ENCODE measurements at places on chromosomes 3 and 15.

DNA sequence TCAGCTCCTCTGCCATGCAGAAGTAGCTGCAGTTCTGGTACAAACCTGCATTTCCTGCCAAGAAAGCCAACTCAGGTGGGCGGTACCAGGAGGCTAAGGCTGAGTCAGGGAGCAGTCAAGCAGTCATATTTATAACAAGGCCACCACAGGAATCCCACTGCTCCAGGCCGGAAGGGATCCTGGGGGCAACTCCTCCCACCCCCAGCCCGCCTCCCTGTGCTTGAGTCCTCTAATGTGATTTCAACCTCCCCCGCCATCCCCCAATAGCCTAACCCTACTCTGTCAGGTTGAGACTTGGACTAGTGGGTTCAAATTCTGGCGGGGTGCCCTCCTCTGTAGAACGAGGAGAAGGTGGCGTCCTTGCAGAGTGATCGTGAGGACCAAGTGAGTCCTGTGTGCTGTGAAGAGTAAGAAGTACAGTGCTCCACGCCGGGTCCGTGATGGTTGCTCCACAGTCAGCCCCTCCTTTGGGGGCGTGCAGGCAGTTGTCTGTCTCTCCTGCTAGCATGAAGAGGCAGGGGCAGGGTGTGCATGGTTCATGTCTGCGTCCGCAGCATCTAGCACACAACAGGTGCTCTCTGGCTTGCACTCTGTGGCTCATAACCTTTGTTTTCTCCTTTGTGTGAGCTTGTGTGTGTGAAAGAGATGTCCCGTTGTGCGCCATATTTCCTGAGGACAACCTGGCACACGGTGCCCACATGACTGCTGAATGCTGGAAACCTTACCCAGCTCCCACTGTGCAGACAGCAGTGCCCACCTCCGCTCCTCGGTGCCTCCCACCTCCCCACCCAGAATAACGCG, 78.3 kb downstream of the SMAD6 start:
- DNase-seq = no peak

GRCh38 chr15:52031556-52031955, 12.5 kb downstream of the MAPK6 start:
- DNase-seq = no peak

GRCh38 chr3:20056725-20057611, 16.7 kb downstream of the KAT2B start:
- DNase-seq = no peak

- DNase-seq = no peak
Measured at GRCh38 chr3:25472153-25472552, 44.1 kb downstream of the RARB start.

DNA sequence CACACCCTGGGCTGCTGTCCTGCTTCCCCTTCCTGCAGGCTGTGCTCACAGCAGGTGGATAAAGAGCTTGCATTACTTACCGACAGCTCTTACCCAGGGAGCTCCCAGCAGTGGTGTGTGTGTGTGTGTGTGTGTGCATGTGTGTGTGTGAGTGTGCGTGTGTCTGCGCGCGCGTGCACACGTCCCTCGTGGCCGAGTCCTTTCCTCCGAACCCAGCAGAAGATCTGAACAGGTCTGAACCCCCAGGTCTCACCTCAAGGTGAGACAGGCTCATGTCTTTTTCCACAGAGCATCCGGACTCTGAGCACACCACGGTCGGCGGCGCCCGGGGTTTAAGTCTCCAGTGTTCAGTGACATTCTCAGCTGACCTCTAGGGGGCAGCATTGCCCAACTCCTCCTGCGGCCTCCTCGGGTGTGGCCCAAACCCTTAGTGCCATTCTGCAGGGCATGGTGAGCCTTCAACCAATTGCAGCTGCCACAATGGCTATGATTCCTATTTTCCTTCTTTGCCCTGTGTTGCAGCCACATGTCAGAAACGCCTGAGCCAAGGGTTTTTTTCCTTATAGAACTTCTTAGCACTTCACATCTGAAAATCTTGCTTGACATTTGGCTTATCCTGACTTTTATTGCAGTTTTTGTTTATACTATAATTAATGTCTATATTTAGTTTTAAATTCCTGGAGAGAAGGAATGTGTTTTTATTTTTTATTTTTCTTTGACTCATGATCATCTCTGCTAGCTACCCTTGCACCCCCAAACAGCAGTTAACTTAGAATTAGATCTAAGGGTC, 64.1 kb upstream of the KLHL25 start:
- peak; percentile 38 for DNase-seq

DNA sequence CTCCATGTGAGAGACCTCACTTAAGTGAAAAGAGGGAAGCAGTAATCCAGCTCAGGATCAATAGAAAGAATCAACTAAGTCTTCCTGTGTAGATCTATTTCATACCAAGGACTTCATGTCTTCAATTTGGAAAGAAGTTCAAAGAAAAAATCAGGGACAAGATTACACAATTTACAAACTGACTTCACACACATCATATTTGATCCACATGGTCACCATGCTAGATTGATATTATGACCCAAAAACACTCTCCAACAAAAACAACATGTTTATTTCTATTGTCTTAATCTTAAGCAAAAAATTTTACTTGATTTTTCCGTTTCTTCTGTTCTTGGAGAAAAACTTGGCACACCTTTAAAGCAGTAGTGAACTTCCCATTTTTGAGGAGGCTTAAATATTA, 76.3 kb downstream of the THBS1 start:
- no peak for DNase-seq

Data from stimulated activated CD8-positive, alpha-beta memory T cell treated with anti-CD3 and anti-CD28 coated beads, Interleukin-4, amount 100 ng/mL, for 1 hour (primary cell).